ENCODE measurements at places on chromosomes 3 and 15. TPM values are rescaled to one million over a fixed set of nuclear protein-coding genes. Genes with fewer than 3 reads are reported as not detected.

GRCh38 chr3:156304406-156304805 is 184.0 kb downstream of the KCNAB1 start:
- no peak overlapping the region for H3K27ac ChIP-seq
- no peak overlapping the region for H3K4me3 ChIP-seq
- DNase-seq = no peak
- no peaks in the 10 kb centered on the region for H3K36me3 ChIP-seq

DNA sequence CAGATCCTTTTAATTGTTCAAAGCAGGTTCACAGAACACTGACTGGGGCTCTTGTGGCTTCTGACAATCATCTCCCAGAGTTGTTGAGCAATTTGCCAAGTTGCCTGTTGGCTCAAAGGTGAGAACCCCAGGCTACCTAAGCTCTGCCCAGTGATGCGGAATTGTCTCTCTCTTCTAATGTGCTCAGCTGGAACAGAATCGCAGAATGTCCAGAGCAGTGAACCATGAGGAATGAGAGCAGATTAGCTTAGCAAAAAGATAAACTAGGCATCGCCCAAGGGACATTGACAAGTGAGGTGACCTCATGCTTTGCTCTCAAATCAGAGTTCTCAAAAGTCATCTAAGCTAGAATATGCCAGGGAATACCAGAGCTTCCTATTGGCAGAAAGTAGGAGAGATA is 148.1 kb downstream of the WDR76 start:
- no peak for DNase-seq
- no peaks in the 10 kb centered on the region for H3K4me1 ChIP-seq
- H3K27ac ChIP-seq = no peak overlapping the region

- peaks cover 17% of the 10 kb centered on the region for H3K36me3 ChIP-seq
- H3K27me3 ChIP-seq = no peaks in the 10 kb centered on the region
- H3K27ac ChIP-seq = no peak overlapping the region
- H3K4me1 ChIP-seq = no peaks in the 10 kb centered on the region
Observed at GRCh38 chr3:63950698-63951097, 38.5 kb upstream of the SCAANT1 start.

DNA sequence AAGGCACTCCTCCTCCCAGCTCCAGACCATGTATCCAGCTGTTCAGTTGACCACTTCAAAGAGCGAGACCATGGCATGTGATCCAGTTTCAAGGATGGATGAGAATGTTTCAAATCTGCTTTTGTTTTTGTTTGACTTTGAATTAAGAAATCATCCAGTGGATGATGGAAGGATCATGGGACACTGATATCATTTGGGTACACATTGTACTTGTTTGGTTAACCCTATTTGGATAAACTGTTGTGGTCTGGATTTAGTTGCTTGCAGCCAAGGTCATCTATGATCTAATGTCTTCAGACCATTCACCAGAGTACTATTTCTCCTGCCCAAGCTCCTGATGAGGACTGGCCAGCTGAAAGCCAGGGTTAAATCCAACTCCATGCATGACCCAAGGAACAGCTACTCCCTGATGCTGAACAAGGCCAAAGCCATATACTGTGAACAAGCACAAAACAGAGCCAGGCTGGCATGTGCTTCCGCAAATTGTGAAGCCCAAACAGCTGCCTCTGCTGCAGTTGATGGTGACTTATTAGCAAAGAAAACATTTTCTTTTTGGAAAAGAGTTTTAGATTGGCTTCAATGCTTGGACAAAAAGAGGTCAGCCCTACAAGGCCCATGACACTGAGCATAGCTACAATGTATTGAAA is 5.2 kb upstream of the ADAMTS17 start:
- H3K4me3 ChIP-seq = no peak overlapping the region
- no peaks in the 10 kb centered on the region for H3K36me3 ChIP-seq
- no peak for DNase-seq

DNA sequence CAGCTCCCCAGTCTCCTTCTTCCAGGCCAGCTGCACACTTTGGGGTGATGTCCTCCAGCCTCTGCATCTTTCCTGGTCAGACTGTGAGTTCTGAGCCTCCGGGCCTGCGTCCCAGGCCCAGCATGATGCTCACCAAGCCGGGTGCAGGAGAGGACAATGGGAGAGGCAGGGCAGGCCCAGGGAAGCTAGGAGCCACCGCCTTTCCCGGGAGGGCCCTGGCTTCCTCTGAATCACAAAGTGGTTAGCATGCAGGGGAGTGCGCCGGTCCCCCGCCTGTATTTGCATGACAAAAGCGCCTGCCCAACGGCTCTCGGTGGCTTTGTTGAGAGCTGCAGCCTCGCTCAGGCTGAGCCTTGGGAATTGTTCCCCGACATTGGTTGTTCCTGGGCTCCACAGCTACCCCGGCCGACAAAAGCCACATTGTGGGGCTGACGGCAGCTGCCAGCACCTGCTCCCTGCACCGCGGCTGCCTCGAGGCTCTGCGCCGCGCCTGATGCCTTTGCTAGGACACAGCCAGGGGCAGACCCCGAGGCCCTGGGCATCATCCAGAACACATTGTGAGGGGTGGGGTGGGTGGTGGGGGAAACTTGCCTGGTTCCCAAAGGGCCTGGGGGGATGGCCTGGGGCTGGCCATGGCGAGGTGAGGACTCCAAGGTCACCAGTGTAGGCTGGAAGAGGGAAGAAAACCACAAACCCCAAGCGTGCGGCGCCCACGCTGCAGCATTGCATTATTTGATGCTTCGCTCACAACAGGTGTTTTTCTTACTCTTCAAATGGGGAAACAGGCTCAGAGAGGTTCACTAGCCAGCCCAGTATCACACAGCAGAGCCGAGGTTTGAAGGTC is 20.0 kb upstream of the KLF13 start:
- no peak overlapping the region for H3K4me3 ChIP-seq
- no peak overlapping the region for H3K27ac ChIP-seq
- H3K27me3 ChIP-seq = no peaks in the 10 kb centered on the region
- DNase-seq = no peak

- peak overlapping the region; percentile 25 for H3K27ac ChIP-seq
- H3K36me3 ChIP-seq = no peaks in the 10 kb centered on the region
- H3K27me3 ChIP-seq = no peaks in the 10 kb centered on the region
Observed at GRCh38 chr3:120425572-120426250, 25.1 kb downstream of the FSTL1 start.

DNA sequence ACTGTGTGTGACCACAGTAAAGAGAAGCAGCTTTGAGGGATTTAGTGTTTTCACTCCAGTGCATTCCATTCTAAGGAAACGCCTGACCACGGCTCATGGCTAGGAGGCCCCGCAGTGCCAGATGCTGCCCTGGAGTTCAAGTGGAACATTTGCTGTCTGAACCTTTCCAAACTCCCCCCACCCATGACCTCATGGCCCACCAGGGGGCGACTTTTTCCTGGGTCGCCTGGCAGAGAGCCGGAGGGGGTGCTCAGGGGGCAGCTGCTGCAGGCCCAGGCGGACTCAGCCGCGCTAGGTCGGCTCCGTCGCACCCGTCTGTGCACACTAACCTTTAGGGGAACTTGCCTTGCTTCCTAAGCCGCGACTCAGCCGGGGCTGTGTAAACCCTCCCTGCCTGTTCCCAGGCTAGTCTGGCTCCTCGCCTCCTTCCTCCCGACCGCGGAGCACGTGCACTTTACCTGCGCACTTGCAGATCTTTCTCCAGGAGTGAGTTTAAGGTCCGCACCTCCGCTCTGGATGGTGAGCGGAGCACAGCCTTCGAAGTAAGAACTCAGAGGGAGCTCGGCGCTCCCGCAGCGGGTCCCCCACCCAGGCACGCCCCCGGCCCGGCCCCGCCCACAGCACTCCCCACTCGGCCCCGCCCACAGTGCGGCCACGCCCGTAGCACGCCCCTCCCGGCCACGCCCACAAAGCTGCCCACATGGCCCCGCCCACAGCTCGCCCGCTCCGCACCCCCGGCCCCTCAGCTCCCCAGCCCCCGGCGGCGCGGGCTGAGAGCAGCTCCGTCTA is at the start of gene OCA2:
Gene OCA2 (minus strand): TSS at position 550 of the 789 bp plus-strand sequence. CDS start 17,441 bp downstream, outside the sequence.
- H3K4me1 ChIP-seq = peaks cover 44% of the 10 kb centered on the region
- no peak within 1 kb of the TSS for H3K4me3 ChIP-seq
- no peak within 1 kb of the TSS for H3K27ac ChIP-seq
- no peaks in the 10 kb centered on the region for H3K27me3 ChIP-seq
- H3K36me3 ChIP-seq = no peaks in the 10 kb centered on the region
- DNase-seq = peak; percentile 61

- H3K4me1 ChIP-seq = peaks cover 52% of the 10 kb centered on the region
- H3K4me3 ChIP-seq = no peak overlapping the region
- H3K27me3 ChIP-seq = no peaks in the 10 kb centered on the region
- DNase-seq = no peak
Observed at GRCh38 chr3:44974416-44974815, 1.6 kb downstream of the ZDHHC3 start.

GRCh38 chr15:73196113-73196512 is 143.8 kb downstream of the NEO1 start:
- H3K4me1 ChIP-seq = no peaks in the 10 kb centered on the region
- H3K36me3 ChIP-seq = no peaks in the 10 kb centered on the region
- no peak overlapping the region for H3K4me3 ChIP-seq
- no peak overlapping the region for H3K27ac ChIP-seq

DNA sequence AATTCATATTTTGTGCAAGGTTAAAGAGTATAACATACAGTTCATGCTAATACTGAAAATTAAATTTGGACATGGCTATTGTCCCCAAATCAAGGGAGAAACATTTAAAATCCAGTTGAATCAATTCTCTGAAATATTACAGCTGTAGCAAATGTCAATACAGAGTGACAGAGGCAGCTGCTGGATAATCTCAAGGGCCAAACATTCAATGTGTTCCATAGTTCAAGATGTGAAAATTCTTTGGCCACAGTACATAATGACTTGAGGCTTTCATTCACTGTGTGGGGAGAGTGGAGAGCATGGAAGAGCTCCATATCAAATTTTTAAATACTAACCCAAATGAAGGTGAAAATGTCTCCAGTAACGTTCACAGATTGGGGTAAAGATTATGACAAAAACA is 1192.8 kb upstream of the CADM2 start:
- H3K27ac ChIP-seq = no peak overlapping the region
- no peaks in the 10 kb centered on the region for H3K4me1 ChIP-seq
- H3K27me3 ChIP-seq = no peaks in the 10 kb centered on the region
- DNase-seq = no peak
- no peaks in the 10 kb centered on the region for H3K36me3 ChIP-seq

DNA sequence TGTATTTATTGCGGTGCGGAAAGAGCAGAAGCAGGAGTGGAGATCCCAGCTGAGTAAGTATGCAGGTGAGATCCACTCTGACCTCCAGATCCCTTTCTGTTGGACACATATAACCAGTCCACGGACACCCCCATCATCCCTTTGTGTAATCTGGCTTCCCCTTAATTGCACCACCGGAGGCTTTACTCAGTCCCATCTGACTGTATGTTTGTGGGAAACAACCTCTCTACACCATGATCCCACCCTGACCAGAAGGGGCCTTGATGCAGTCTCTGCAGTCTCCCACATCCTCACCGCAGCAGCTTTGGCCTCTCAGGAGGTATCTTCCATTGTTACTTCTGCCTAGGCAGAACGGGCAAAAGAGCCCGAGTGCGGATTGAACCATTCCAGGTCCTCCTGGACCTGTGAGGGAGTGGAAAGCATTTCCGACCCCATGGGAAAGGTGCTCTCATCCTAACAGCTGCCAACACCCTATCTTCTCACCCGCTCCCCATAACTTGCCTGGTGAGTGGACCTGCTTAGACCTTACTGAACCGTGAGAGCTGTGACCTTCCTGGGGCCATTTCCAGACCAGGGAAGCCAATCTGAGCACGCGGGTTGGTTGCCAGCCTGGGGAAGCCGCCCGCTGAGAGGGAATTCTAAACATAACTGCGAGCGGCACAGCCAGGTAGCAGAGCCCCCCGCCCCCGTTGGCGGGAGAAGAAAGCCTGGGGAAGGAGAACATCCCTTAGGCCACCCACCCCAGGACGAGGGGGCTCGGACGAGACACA is 1.1 kb downstream of the SLCO2A1 start:
- H3K4me3 ChIP-seq = peak overlapping the region; percentile 79
- H3K27ac ChIP-seq = no peak overlapping the region
- H3K36me3 ChIP-seq = no peaks in the 10 kb centered on the region
- DNase-seq = no peak

- H3K4me1 ChIP-seq = peaks cover 5% of the 10 kb centered on the region
- no peaks in the 10 kb centered on the region for H3K36me3 ChIP-seq
- no peak for DNase-seq
- no peaks in the 10 kb centered on the region for H3K27me3 ChIP-seq
- peak overlapping the region; percentile 44 for H3K4me3 ChIP-seq
- peak overlapping the region; percentile 100 for H3K27ac ChIP-seq
Observed at GRCh38 chr3:4986175-4986781, 7.0 kb downstream of the BHLHE40 start.

GRCh38 chr15:27175472-27176153 is 204.6 kb downstream of the GABRG3 start:
- H3K36me3 ChIP-seq = no peaks in the 10 kb centered on the region
- no peak overlapping the region for H3K4me3 ChIP-seq
- no peak for DNase-seq

DNA sequence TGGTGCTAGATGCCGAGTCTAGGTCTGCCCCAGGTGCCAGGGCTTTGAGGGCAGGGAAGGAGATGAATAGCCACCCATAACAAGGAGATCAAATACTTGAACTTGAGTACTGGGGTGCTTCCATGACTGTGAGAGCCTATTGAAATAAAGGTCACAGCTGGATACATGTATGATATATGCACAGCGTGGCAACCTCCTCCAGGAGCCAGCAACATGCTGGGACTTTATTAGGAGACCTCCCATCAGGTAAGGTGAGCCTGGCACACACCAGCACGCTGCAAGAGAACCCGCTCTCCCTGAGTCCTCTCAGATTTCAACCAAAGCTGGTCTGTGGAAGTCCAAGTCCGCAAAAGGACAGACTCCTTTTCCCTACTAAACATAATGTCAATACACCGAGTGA is 10.5 kb upstream of the HES1 start:
- H3K4me1 ChIP-seq = no peaks in the 10 kb centered on the region
- H3K4me3 ChIP-seq = no peak overlapping the region
- DNase-seq = no peak
- H3K36me3 ChIP-seq = no peaks in the 10 kb centered on the region

GRCh38 chr15:60830479-60830878 is 351.5 kb upstream of the ICE2 start:
- no peaks in the 10 kb centered on the region for H3K36me3 ChIP-seq
- no peaks in the 10 kb centered on the region for H3K27me3 ChIP-seq
- no peak overlapping the region for H3K4me3 ChIP-seq
- no peak overlapping the region for H3K27ac ChIP-seq
- DNase-seq = no peak

DNA sequence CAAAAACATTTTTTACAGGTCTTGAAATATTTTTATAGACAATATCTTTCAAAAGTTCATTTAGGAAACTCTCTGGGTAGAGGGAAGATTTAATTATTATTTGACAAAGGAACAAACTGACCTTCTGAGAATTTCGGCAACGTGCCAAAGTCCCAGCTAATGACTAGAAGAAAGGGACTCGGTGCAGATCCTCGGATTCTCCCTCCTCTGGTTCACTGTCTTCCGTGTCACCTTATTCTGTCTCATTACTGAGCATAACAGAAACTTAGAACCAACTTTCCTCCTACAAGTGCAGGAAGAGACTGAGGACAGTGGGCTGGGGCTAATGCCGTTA is 339.1 kb downstream of the MECOM start:
- H3K27ac ChIP-seq = no peak overlapping the region

Gene GAP43
- 1.9 TPM for total RNA-seq

Gene CYP19A1
- not detected for total RNA-seq

Gene GTF2E1
- 5.4 TPM for total RNA-seq

Gene NANOGP8
- not detected for total RNA-seq

Gene STRIT1
- total RNA-seq = not detected

Gene NMD3
- total RNA-seq = 22.9 TPM

Data from Peyer's patch (tissue), 4 donors.